ENCODE measurements at places on chromosomes 4 and X.
A peak's percentile ranks its signal among the peaks of the same experiment; 100 is the strongest.

GRCh38 chr4:23680671-23681518, 209.0 kb downstream of the PPARGC1A start:
- DNase-seq, result no peak

DNA sequence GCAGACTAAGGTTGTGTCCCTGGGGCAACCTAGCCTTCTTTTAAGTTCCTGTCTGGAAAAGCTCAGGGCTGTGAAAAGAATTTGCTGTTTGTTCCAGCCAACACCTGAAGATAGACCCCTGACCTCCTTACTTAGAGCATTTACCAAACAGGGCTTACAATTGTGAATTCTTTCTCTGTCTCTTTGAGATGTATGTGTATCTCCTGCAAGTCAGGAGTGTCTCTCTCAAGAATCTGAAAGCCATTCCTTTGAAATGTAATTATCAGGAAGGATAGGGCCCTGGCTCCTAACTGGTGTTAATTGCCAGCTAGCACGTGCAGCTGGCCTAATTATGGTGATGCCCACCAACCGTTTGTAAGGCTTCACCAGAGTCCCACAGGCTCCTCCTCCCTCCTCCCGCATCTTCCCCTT, 18.2 kb downstream of the CCNG2 start:
- DNase-seq, result no peak

- DNase-seq, result no peak
Observed at GRCh38 chr4:123014038-123014437, 91.6 kb upstream of the NUDT6 start.

DNA sequence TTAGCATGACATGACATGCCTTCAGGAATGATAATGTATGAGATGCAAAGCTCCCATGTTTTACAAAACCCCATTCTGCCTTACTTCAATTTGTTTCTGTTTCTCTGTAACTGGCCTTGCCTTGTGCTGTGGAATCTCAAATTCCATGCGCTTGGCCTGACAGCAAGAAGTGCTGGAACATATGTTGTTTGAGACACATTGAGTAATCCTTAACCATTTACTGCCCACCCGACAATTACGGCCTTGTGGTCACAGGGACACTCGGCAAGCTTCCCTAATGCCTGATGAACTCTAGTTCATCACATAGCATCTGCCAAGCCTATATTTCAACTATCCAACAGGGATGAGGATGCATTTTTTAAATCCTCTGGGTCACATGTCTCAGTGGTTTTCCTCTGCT, 226.4 kb upstream of the CASK start:
- DNase-seq, result peak; percentile 46

GRCh38 chr4:107037199-107037584, 1.1 kb upstream of the DKK2 start:
- DNase-seq, result no peak

DNA sequence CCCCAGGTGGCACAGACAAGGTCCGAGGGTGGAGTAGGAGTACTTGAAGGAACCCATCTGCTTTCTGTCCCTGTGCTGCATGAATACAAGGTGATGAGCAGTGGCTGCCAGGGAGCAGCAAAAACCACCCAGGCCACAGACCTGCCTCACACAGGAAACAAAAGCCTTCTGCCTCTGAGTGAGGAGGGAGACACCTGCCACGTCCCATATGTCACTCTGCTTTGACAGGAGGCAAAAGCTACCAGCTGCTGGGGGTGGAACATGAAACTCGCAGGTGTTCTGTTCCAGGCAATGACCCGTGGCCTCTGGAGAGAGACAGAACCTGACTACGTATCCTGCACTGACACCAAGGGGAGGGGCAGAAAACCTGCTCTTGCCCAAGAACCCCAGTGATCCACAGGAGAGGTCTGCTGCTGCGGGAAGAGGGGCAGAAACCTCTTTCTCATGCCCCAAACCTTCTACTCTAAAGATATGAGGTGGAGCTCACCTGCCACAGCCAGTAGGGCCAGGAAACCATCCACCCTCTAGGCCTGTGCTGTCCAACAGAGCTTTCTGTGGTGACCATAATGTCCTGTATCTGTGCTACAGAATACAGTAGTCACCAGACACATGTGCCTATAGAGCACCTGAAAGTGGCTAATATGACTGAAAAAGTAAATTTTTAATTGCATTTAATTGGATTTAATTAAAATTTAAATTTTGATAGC, 172.9 kb downstream of the PRDM5 start:
- no peak for DNase-seq

GRCh38 chrX:103697687-103698086, 11.2 kb upstream of the MORF4L2 start:
- no peak for DNase-seq

GRCh38 chr4:144267084-144267483, 126.6 kb upstream of the GYPA start:
- DNase-seq, result no peak
